ENCODE measurements at places on chromosomes 13 and 19.

DNA sequence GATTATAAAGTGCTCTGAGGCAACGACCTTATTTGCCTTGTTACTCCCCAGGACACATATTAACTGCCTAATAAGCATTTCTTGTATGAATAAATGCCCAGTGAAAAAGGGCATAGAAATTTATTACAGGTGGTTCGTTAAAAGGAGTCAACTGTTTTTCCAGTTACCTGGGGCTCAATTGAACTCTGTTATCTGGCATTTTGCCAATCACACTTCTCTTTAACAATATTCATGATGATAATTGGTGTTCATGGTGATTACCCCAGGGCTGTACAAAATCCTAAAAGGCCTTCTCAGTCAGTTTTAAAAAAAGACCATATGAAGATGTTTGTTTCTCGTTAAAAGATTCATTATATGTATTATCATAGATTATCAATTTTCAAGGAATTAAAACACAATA, 57.1 kb downstream of the KL start:
- no peak for DNase-seq

DNA sequence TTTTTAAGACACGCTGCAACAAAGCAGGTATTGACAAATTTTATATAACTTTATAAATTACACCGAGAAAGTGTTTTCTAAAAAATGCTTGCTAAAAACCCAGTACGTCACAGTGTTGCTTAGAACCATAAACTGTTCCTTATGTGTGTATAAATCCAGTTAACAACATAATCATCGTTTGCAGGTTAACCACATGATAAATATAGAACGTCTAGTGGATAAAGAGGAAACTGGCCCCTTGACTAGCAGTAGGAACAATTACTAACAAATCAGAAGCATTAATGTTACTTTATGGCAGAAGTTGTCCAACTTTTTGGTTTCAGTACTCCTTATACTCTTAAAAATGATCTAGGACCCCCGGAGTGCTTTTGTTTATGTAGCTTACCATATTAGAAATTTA, 1.2 kb downstream of the BRCA2 start:
- DNase-seq: no peak

DNA sequence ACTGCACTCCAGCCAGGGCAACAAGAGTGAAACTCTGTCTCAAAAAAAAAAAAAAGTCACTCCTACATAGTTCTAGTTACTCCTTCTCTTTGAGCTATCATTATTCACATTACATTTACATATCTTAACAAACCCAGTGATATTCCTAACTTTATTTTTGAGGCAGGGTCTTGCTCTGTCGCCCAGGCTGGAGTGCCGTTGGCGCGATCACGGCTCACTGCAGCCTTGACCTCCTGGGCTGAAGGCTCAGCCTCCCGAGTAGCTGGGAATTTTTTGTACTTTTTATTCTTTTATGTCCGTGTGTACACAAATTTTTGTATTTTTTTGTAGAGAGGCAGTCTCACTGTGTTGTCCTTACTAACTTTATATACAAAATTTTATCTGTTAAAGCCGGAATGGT, 587 bp upstream of the RPS15 start:
- DNase-seq: no peak

- no peak for DNase-seq
Measured at GRCh38 chr13:40330950-40331349, 335.5 kb downstream of the FOXO1 start.

- DNase-seq: no peak
Measured at GRCh38 chr19:20247016-20247683, 80.1 kb downstream of the ZNF486 start.

- DNase-seq: no peak
Measured at GRCh38 chr13:108315273-108315672, 45.8 kb downstream of the TNFSF13B start.

DNA sequence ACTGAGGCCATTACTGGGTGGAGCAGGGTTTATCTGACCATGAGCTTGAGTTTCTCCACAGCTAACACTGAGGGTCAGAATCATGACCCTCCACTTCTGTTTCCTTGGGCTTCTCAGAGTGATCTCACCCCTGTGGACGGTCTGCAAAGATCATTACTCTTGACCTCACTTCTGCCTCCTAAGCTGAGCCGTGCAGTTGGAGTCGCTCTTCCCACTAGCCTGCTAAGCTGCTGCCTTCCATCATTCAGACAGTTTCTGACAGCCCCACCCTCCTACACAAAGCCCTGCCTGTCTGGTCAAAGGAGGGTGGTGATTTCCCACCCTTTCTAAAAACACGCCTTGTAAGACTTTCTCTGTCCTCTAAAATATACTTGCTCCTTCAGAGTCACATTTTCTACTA, 9.3 kb upstream of the FRY start:
- no peak for DNase-seq

DNA sequence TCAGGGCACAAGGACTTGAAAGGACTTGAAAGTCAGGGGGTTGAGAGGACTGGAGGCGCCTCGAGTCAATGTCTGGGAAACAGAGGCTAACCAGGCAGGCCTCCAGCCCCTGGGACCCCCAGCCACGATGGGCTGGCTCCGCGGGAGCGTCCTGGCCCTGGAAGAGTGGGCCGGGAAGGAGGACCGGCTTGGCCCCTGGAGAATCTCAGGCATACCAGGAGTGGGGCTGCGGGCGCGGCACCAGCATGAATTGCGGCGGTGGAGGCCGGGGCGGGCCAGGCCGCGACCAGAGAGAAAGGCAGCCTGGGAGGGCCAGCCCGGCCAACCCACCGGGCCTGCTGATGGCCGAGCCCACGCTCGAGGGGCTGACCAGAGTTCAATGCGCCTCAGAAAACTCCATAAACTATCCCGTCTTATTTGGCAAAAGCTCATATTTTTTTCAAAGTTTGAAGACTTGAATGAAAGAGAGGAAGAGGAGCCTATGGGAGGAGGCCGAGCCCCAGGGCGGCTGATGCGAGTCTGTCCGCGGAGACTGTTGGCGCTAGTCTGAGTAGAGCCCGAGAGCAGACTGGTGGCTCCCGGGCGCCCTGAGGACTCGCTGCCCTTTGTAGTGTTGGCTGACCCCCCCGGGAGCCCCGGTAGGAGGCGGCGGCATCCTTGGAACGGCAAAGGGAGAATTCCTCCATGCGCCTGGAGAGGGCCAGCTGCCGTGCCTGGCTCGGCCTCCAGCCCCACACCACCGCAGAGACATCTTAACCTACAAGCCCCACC, 68.0 kb downstream of the MLLT1 start:
- DNase-seq: no peak

- DNase-seq: no peak
Measured at GRCh38 chr13:66154354-66154753, 1075.8 kb downstream of the PCDH9 start.

DNA sequence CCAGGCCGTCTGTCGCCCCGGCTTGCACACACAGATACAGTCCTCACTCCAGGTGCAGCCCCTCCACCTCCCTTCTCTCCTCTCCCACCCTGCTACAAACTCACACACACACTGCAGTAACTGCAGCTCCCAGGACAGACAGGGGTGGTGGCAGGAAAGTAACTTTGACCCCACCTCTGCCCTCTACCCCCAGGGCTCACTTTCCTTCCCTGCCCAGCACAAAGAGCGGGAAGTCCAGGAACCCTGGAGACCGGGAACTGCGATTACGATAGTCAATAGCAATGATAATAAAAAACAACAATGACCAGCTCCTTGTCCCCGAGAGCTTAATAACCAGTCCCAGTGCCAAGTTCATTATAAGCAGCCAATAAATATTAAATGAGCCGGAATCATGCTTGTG, at the start of gene CEACAM20:
Gene CEACAM20, minus strand, starts transcription at position 140 of the 400 bp plus-strand sequence. CDS start 166 bp downstream, outside the sequence.
- DNase-seq: no peak

GRCh38 chr13:102628559-102628958, 31.8 kb downstream of the TPP2 start:
- DNase-seq: no peak

- DNase-seq: no peak
Measured at GRCh38 chr13:51262501-51263211, 40.5 kb downstream of the FAM124A start.

DNA sequence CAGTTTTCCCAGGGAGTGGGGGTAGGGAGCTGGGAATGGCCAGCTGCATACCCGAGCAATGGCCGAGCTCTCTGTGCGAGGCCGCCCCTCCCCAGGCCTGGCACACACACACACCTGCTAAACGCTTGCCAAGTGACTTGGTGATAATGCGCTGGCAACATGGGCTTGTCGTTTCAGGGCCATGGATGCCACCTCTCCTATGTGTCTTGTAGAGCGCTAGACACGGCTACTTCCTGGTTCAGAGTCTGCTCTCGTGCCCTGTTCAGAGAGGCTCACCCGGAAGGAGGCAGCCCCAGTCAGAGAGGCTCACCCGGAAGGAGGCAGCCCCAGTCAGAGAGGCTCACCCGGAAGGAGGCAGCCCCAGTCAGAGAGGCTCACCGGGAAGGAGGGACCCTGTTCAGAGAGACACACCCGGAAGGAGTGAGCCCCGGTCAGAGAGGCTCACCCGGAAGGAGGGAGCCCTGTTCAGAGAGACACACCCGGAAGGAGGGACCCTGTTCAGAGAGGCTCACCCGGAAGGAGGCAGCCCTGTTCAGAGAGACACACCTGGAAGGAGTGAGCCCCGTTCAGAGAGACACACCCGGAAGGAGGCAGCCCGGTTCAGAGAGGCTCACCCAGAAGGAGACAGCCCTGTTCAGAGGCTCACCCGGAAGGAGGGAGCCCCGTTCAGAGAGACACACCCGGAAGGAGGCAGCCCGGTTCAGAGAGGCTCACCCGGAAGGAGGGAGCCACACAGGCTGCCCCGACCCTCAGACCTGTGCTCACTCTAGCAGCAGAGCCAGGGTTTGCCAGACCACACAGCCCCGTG, 4.2 kb downstream of the ADPRHL1 start:
- DNase-seq: no peak

DNA sequence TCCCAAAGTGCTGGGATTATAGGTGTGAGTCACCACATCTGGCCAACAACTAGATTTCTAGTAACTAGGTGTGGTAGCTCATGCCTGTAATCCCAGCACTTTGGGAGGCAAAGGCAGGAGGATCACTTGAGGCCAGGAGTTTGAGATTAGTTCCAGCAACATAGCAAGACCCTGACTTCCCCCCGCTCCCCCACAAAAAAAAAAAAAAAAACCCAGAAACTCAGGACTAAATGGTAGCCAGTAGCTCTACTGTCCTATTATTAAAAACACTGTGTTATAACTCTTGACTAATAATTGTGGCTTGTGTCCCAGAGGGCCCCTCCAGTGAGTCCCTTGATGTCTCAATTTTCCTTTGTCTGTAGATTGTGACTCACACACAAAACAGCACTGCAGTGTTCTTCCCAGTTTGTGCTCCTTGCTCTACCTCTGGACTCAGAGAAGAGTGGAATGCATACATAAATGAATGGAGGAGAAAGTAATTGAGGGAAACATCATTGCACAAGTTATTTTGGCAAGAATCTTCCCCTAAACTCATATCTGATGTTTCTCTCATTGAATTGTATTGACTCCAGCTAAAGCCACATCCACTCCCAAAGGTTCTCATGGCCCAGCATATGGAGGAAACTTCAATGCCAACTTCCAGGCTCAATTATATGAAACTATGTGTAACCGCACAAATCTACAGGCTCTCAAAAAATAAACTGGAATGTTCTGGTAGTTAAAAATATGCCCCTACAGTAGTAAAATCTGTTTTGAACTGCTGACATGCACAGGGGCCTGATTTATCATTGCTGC, 8.8 kb downstream of the TPT1 start:
- no peak for DNase-seq

GRCh38 chr13:38045278-38046048, 175.9 kb upstream of the TRPC4 start:
- no peak for DNase-seq

DNA sequence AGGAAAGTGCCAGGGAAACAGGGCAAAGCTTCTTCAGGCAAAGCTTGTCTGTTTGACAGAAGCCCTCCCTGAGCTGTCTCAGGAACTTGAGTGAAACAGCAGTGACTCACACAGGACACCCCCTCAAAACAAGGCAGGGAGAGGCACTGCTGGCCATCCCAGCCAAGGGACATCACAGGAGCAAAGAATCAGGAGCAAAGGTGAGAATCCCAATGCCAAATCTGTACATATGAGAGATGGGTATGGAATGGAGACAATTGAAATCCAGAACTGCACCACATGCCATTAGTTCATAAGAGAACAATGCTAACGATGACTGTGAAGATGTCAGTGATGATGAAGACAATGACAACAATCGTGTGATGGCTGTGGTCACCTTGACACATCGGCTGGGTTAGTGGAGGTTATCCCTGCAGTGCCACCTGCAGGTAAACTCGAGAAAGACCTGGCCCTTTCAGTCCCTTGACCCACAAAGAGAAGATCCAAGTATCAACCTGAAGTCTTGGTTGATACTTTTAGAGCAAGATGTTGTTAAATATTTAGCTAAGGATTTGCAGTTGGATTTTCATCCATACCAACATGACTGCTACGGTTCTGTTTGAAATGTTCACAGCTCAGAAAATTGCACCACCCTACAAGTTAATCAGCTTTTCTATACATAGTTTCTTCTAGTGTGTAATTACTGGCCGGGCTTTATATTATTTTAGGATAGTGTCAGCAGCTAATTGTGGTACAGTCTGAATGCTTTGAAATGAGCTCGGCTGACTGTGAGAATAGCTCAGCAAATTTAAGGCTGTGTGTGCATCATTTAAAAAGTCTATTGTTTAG, 42.0 kb upstream of the IPO5 start:
- DNase-seq: no peak
